ENCODE measurements at places on chromosomes 3 and 15. TPM values are rescaled to one million over a fixed set of nuclear protein-coding genes. Genes with fewer than 3 reads are reported as not detected.

Gene XCR1
- total RNA-seq, result 0.07 TPM

Gene IQCF5
- not detected for total RNA-seq

Gene TMEM40
- total RNA-seq, result not detected

DNA sequence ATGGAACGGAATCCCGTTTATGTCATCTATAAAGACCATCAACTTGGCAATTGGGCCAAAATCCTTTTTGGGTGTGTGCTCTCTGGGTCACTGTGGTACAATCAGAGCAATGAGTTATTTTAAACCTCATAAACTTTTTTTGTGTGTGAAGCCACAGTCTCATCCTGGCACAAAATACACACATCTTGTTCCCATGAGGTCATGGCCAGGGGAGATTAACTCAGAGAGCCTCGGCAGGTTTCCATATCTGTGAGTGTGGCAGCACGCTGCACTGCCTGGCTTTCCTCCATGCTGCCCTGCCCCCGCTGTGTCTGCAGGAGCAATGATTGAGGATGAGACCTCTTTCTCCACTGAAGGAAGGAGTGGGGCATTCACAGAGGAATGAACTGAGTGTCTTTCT is 54.0 kb upstream of the DLG1 start:
- H3K27me3 ChIP-seq, result peaks cover 16% of the 10 kb centered on the region
- H3K36me3 ChIP-seq, result no peaks in the 10 kb centered on the region
- no peak overlapping the region for H3K27ac ChIP-seq
- DNase-seq, result no peak
- no peak overlapping the region for H3K4me3 ChIP-seq

DNA sequence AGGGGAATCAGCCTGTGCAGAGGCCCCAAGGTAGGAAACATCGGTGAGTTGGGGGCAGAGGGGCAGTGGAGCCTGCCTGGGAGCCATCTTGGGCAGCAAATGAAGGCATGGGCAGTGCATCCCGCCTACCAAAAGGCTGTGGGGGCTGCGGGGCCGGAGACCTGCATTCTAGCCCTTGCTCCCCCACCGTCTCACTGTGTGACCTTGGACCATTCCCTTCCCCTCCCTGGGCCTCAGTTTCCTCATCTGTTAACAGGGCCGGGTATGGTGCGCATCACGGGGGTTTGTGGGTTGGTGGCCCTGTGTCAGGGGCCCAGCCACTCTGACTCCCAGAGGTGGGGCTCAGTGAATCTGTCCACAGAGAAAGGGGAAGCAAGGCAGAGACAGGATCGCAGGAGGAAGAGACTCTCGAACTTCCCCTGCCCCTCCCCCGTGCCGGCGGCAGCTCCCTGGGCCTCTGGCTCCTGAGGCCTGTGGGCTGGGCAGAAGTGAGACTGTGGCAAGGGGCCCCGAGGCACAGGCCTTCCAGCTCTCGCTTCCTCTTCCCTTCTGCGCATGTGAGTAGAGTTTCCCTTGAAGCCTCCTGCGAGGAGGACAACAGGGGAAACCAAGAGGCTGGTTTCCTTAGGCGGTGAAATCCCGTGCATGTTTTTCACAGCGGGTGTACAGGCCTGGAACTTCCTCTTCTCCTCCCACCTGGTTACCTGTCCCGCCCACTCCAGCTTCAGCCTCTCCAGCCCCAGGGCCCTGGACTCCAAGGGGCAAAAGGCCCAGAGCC is 42.9 kb downstream of the IDH2 start:
- H3K4me3 ChIP-seq, result no peak overlapping the region
- peak; percentile 67 for DNase-seq
- peaks cover 42% of the 10 kb centered on the region for H3K4me1 ChIP-seq
- no peaks in the 10 kb centered on the region for H3K36me3 ChIP-seq
- peak overlapping the region; percentile 78 for H3K27ac ChIP-seq
- H3K27me3 ChIP-seq, result no peaks in the 10 kb centered on the region

DNA sequence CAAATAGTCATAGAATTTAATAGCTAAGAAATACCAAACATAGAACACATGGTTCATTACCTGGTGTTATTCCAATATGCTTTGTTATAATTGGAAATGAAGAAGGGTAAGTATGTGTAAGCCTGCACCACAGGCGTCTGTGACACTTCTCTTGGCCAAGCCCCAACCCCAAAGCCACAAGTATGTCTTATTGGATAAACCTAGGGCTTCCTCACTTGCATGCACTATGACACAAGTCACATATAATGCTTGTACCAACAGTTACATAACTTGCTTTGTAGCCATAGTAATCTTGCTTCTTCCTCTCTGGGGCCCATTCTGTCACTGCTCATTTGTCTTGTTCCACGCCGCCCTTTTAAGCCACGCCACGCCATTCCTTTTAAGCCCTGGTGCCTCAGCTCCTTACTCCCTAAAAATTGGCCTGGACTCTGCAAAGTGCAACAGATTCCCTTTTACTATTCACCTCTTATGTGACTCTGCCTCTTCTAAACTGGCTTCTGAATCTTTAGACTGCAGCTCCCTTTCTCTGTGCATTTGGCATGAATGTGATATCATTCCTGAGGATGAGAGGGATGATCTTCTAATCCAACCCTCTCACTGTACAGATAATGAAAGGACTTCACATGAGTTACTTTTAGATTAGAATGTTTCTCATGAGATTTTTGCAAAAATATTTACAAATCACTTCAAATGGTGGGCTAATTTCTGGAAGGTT is 48.1 kb upstream of the EPHA3 start:
- H3K36me3 ChIP-seq, result no peaks in the 10 kb centered on the region
- no peaks in the 10 kb centered on the region for H3K27me3 ChIP-seq
- H3K4me1 ChIP-seq, result no peaks in the 10 kb centered on the region
- no peak overlapping the region for H3K27ac ChIP-seq
- no peak for DNase-seq

Gene CPNE4
- not detected for total RNA-seq

DNA sequence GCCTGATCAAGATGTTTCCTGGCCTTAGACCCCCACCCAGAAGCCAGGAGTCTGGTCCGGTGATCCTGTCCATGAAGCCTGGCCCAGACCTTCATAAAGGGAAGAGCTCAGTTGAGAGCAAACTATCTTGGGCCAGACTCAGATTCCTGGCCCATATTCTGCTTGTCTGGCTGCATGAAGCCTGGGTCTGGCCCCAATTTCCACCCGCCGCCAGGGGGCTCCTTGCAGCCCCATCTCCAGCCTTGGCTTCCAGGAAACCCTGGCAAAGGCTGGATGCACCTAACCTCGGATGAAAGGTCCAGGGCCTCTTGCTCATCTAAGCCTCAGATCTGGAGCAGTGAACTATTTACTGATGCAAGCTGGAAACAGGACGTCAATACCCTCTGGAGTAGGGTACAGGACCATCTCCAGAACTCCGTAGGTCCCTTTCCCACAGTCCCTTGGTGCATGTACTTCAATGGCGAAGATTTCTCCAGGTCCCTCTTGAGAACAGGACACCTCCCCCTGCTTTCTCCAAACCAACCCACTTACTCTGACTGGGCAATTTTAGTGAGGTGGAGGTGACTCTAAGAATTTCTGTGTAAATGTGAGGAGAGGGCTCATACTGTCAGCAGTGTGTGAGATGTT is 5.6 kb downstream of the FOXL2 start:
- H3K4me3 ChIP-seq, result no peak overlapping the region
- H3K27ac ChIP-seq, result no peak overlapping the region
- H3K36me3 ChIP-seq, result peaks cover 3% of the 10 kb centered on the region
- peaks cover 81% of the 10 kb centered on the region for H3K27me3 ChIP-seq
- H3K4me1 ChIP-seq, result peaks cover 20% of the 10 kb centered on the region

DNA sequence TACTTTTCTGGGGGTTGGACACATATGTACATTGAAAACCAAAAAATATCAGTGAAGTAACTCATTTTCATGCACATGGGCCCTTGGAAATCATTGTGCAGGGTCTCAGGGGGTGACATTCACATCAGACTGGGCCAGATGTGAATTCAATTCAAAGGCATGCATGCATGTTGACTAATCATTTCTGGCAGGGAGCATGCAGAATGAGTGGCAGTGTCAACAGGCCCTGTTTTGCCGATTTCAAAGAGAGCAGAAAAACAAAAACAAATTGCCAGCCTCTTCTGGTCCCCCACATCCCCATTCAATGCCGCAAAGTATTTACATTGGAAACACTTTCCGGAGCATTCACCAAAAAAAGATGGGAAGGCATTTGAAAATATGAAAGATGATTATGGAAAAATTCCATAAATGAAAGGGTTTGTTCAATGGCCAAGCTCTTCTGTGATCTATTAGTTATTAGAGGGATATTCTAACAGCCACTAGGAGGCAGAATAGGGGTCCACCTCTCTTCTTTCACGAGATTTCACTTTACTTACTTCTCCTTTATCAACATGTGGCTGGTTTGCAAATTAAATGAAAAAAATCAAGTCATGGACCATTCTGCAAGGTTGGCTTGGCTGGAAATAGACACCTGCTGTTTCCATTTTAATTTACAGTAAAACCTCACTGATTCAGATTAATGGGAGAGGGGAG is 119.9 kb upstream of the FEZF2 start:
- H3K27me3 ChIP-seq, result no peaks in the 10 kb centered on the region
- H3K4me3 ChIP-seq, result no peak overlapping the region
- no peaks in the 10 kb centered on the region for H3K36me3 ChIP-seq
- no peak overlapping the region for H3K27ac ChIP-seq
- DNase-seq, result no peak

Gene COL6A5
- not detected for total RNA-seq

Gene SPINT1
- 22.5 TPM for total RNA-seq

Gene SEMA3F
- total RNA-seq, result 0.21 TPM

Gene CHRM5
- not detected for total RNA-seq

GRCh38 chr15:94040541-94041248 is 190.7 kb upstream of the MCTP2 start:
- H3K27me3 ChIP-seq, result peaks cover 8% of the 10 kb centered on the region
- no peak overlapping the region for H3K4me3 ChIP-seq
- H3K4me1 ChIP-seq, result no peaks in the 10 kb centered on the region

DNA sequence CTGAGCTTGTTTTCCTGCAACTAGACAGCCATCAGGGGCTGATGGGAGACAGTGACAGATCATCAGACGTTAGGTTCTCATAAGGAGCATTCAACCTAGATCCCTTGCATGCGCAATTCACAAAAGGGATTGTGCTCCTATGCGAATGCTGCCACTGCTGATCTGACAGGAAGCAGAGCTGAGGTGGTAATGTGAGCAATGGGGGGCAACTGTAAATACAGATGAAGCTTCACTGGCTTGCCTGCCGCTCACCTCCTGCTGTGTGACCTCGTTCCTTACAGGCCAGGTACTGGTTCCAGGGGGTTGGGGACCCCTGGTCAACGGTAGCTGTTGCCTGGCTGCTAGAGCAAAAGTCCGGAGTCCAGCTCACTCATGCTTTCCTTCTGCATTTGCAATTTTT is 26.4 kb upstream of the KCNAB1 start:
- DNase-seq, result no peak
- H3K36me3 ChIP-seq, result no peaks in the 10 kb centered on the region
- H3K27me3 ChIP-seq, result peaks cover 13% of the 10 kb centered on the region
- no peak overlapping the region for H3K4me3 ChIP-seq
- H3K4me1 ChIP-seq, result no peaks in the 10 kb centered on the region

Gene CRTAP
- total RNA-seq, result 51.9 TPM

GRCh38 chr3:45551214-45552010 is 43.1 kb upstream of the LIMD1 start:
- no peaks in the 10 kb centered on the region for H3K27me3 ChIP-seq
- DNase-seq, result no peak
- no peak overlapping the region for H3K27ac ChIP-seq
- H3K4me3 ChIP-seq, result no peak overlapping the region
- H3K4me1 ChIP-seq, result peaks cover 23% of the 10 kb centered on the region

Gene LRRC2
- total RNA-seq, result not detected

- H3K4me3 ChIP-seq, result no peak overlapping the region
- no peak overlapping the region for H3K27ac ChIP-seq
- no peak for DNase-seq
- peaks cover 11% of the 10 kb centered on the region for H3K36me3 ChIP-seq
- peaks cover 6% of the 10 kb centered on the region for H3K4me1 ChIP-seq
These were observed 103.7 kb upstream of the LMOD3 start for GRCh38 chr3:69226071-69226470.

Gene SCAANT1
- total RNA-seq, result not detected

Gene CAND2
- 1.1 TPM for total RNA-seq

DNA sequence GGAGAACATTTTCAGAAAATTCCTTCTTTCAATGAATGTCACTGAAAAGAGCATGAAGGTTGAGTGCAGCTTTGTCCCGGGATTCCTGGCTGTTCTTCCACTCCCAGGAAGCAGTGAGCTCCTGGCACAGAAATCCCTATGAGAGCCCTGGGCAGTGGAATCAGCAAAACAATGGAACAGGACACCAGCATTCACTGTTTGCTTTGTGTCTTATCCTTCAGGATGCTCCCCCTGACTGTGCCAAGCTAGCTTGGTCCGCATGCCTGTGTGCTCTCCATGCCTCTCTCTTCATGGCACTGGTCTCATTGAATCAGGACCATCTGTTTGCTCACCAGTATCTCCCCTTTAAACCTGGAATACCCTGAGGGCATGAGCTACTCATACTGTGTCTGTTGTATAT is 102.0 kb upstream of the GADL1 start:
- H3K27ac ChIP-seq, result no peak overlapping the region
- no peak overlapping the region for H3K4me3 ChIP-seq
- no peaks in the 10 kb centered on the region for H3K27me3 ChIP-seq
- H3K4me1 ChIP-seq, result no peaks in the 10 kb centered on the region
- no peaks in the 10 kb centered on the region for H3K36me3 ChIP-seq
- no peak for DNase-seq

Gene PLXNA1
- total RNA-seq, result 18.9 TPM

GRCh38 chr3:33125840-33126239 is 12.0 kb downstream of the CRTAP start:
- peaks cover 8% of the 10 kb centered on the region for H3K4me1 ChIP-seq
- no peaks in the 10 kb centered on the region for H3K27me3 ChIP-seq
- no peak overlapping the region for H3K4me3 ChIP-seq
- H3K27ac ChIP-seq, result no peak overlapping the region

- DNase-seq, result no peak
- H3K4me3 ChIP-seq, result no peak overlapping the region
- no peaks in the 10 kb centered on the region for H3K27me3 ChIP-seq
- H3K27ac ChIP-seq, result no peak overlapping the region
These were observed 28.5 kb downstream of the XYLB start for GRCh38 chr3:38375072-38375471.

DNA sequence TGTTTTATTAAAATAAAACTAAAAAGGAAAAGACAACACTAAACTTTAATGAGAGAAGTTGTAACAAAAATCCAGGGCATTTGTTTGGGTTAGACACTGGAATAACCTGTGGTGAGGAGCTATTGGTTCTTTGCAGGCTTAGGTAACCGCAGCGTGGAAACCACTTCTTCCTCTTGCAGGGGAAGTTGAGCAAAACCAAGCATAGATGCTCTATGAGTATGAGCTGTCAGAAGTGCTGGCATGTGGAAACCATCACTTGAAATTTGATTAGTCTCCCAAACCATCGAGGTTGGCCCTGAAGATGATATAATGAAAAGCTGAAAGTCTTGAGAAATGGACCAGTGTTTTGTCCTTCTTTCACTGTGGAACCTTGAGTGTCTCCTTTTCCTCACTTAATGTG is 127.1 kb upstream of the RBMS3 start:
- H3K4me1 ChIP-seq, result peaks cover 9% of the 10 kb centered on the region
- DNase-seq, result peak; percentile 19
- H3K27ac ChIP-seq, result no peak overlapping the region
- no peaks in the 10 kb centered on the region for H3K36me3 ChIP-seq
- peaks cover 29% of the 10 kb centered on the region for H3K27me3 ChIP-seq

- DNase-seq, result no peak
- no peak overlapping the region for H3K27ac ChIP-seq
- H3K36me3 ChIP-seq, result peaks cover 58% of the 10 kb centered on the region
- no peaks in the 10 kb centered on the region for H3K27me3 ChIP-seq
- H3K4me3 ChIP-seq, result no peak overlapping the region
- peaks cover 44% of the 10 kb centered on the region for H3K4me1 ChIP-seq
These were observed 17.3 kb downstream of the KPNA1 start for GRCh38 chr3:122497425-122497824.

Gene DPH6
- 13.2 TPM for total RNA-seq

- H3K4me1 ChIP-seq, result peaks cover 57% of the 10 kb centered on the region
- H3K27ac ChIP-seq, result peak overlapping the region; percentile 91
- H3K4me3 ChIP-seq, result peak overlapping the region; percentile 94
- H3K36me3 ChIP-seq, result peaks cover 39% of the 10 kb centered on the region
These were observed 2.5 kb downstream of the KLF13 start for GRCh38 chr15:31328969-31329639.
